Stimulated activated CD4-positive, alpha-beta T cell treated with anti-CD3 and anti-CD28 coated beads, Interleukin-1b, Interleukin-23, amount 100 ng/mL, for 4 hours (primary cell): ENCODE measurements at places on chromosomes 6 and 20.

DNA sequence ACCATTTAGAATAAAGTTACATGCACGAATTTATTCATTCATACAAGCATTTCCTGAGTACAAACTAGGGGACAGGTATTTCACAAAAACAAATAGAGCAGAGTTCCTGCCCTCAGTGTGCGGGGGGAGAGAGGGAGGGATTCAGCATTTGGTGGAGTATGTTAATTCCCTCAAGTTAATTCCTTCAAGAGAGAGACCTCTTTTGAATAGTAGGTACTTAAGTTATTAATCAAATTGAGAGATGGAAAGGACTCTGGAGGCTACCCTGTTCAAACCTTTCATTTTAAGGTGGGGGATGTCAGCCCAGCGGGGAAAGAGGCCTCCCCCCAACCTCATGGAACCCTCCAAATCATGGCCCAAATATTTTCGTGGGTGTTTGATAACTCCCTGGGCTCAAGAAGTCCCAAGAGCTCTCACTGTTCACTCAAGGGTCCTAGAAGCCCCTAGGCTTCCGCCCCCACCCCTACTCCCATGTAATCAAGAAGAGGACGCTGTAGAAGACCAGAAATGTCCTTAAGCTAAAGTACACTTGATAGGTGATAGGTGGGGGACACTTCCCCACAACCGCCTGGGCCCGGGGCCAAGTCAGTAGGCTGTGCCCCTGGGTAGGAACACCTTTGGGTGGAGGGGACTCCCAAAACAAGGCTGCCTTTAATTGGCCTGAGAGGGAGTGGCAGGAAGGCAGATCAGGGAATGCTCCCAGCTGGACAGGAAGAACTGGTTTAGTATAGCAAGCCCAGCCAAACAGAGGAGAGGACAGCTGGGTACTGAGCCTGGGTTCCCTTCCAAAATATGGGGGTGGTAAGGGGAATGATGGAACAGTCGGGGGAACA, 2.9 kb downstream of the SDC4 start:
- no peak for DNase-seq

- no peak for DNase-seq
Observed at GRCh38 chr6:23659125-23659524, 466.9 kb upstream of the NRSN1 start.

DNA sequence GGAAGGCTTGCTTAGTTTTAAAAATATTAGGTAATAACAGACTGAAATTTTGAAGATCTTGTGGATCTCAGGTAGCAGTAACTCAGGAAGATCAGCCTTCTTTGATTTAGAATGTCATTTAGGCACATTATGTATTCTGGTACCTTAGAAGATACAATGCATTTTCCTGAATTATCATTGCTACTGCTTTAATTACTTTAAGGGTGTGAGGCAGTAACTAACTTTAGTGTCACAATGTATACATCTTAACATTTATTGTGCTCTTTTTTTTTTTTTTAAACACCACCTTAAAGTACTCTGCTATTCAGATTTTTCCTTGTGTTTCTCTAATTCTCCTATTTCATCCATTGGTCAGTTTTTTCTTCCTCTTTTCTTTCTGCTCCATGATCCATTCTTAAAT, 13.3 kb downstream of the MAPK14 start:
- no peak for DNase-seq

DNA sequence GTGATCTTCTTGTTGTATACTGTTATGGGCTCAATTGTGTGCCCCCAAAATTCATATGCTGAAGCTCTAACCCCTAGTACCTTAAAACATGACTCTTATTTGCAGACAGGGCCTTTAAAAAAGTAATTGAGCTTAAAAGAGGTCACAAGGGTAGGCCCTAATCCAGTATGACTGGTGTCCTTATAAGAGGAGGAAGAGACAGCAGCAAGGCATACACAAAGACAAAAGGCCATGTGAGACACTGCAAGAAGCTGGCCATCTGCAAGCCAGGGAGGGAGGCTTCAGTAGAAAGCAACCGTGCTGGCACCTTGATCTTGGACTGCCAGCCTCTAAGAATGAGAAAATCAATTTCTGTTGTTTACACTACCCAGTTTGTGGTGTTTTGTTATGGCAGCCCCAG, 8.4 kb downstream of the CAGE1 start:
- DNase-seq: no peak
